ENCODE measurements at places on chromosomes 7 and 10. TPM values are rescaled to one million over a fixed set of nuclear protein-coding genes. Genes with fewer than 3 reads are reported as not detected.

GRCh38 chr7:122412883-122413282 is 108.3 kb upstream of the FEZF1 start:
- DNase-seq: no peak

GRCh38 chr7:44368455-44368854 is 43.1 kb upstream of the CAMK2B start:
- no peak for DNase-seq

TMEM26 gene
- total RNA-seq: 3.0 TPM

DYDC2 gene
- total RNA-seq: not detected

All from transverse colon (tissue), 4 donors.